ENCODE measurements at places on chromosomes 6 and 20.

GRCh38 chr6:19391926-19392325 is 445.2 kb upstream of the ID4 start:
- DNase-seq = no peak

DNA sequence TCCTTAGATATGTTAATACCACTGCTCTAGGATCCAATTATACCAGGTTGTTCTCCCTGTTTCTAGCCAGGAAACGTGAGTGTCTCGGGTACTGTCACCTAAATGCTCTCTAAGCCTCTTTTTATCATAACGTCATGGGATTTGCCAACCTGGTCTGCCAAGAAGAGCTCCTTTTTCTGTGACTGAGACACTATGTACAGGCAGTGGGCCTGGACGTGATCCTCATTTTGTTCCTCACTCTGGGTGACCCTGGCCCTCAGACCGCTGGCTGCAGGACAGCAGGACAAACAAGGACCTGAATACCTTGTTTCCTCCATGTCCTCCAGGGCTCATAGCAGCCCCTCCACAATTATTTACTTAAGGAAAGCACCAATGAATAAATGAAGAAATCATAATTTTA is 69.1 kb downstream of the CD164 start:
- no peak for DNase-seq

DNA sequence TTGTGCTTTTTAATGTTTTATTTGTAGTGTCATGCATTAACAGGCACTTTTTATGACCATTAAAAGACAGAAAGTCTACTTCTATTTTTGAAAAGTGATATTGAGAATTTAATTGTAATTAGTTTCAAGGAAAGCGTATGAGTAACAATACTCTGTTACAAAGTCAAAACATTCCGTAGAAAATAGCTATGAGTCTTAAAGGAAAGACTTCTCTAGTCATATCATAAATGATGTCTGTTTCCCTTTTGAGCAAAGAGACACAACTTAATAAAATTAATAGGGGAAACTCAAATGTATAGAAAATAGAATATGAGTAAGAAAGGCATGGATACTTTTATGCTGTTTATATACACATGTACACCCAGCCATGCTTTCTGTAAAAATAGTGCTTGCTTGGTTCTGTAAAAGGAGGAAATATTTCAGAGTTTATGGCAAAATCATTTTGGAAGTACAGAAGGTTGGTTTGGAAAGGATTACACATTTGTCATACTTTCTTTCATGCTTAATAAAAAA is 107.8 kb upstream of the AHI1 start:
- DNase-seq = no peak

- no peak for DNase-seq
These were observed 243.2 kb downstream of the ARID1B start for GRCh38 chr6:157020398-157020797.

- DNase-seq = no peak
These were observed 292.2 kb upstream of the RSPO3 start for GRCh38 chr6:126826166-126826714.

- no peak for DNase-seq
These were observed 171.7 kb downstream of the OTOR start for GRCh38 chr20:16919841-16920240.

DNA sequence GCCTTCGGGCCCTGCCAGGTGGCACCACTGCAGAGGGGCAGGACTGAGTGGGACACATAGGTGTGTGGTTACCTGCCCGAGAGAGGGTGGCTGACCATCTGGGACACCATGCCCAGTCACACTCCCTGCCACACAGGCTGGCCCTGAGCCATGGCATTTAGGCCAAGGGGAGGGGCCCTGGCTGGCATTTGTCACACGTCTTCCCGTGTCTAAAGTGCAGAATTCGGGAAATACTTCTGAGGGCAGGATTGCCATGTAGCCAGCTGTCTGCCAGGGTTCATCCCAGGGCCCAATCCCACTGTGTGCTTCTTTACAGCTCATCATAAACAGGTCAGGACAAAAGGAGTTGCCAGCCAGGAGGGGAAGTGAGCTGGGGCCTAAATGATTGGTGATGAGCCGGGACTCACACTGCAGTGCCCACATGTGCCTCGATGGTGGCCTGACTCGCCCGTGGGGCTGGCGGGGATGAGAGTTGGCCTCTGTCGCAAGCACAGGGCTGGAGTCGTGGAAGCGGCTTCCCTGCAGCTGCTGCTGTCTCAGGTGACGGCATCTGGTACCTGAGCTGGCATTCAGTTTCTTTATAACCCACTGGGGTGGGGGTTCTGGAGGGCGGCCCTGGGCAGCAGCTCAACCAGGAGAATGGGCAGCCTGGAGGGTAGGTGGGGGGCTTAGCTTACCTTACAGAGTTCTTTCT is 5.9 kb upstream of the UNC93A start:
- DNase-seq = no peak

GRCh38 chr6:28530777-28531176 is 5.1 kb downstream of the GPX5 start:
- DNase-seq = no peak

GRCh38 chr20:64224351-64225170 is 31.0 kb upstream of the PCMTD2 start:
- DNase-seq = no peak

DNA sequence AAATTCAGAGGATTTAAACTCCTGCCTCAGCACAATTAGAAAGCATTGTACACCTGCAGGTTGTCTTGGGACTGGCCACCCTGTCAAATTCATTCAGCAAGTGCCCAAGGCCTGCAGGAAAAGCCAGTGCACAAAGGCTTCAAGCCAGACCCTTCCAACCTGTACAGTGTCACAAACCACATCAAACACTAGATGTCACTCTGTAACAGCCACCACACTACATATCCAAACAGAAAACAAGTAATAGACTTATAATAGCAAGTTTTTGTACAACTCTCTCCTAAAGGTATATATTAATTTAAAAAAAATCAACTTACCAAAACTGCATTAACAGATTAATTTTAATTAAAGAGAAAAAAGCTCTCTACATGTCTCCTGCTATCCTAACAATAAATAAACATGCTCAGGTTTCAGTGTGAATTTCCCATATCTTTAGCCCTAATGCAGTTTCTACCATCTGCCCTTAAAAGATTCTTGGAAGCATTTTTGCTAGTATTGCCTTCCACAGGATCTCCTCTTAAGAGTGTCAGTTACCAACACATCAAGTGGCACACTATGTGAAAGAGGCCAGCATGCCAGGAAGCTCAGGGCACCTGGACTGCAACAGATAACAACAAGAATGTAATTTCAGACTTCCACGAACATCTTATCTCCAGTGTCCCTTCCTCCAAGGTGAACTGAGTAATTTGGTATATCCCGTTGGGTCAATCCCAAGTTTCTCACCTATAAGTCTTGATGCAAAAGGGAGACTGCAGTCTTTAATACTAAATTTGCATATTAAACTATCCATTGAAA is 47.5 kb downstream of the RALGAPA2 start:
- DNase-seq = no peak

GRCh38 chr20:17559338-17559737 is 10.5 kb upstream of the DSTN start:
- no peak for DNase-seq

GRCh38 chr6:30687659-30688431 is 1.4 kb upstream of the PPP1R18 start:
- DNase-seq = no peak

GRCh38 chr20:64160526-64161355 is 3.5 kb upstream of the MYT1 start:
- peak; percentile 66 for DNase-seq

- no peak for DNase-seq
These were observed 7.9 kb downstream of the MYLK2 start for GRCh38 chr20:31827059-31827458.

DNA sequence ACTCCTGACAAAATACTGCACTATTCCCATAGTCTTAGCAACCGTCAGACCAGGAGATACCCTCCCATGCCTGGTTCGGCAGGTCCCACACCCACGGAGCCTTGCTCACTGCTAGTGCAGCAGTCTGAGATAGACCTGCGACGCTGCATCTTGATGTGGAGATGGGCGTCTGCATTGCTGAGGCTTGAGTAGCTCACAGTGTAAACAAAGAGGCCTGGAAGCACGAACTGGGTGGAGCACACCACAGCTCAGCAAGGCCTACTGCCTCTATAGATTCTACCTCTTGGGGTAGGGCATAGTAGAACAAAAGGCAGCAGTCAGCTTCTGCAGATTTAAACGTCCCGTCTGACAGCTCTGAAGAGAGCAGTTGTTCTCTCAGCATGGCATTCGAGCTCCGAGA is 25.4 kb downstream of the TMEM244 start:
- no peak for DNase-seq

DNA sequence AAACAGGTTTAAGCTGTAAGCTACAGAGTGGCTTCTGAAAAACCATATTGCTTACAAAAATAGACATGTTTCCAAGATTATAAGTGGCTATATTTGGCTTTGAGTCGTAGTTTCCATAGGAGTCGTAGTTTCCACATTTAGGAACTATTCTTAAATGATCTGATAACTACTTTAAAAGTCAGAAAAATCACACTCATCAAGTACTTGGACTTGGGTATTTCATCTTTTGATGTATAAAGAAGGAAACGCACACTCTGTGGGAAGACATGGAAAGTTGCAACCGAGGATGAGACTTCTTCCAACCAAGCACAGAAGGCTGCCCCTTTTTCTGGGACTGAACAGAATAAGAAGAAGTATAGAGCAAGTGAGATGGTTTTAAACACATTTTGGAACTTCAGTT is 118.3 kb downstream of the KHDRBS2 start:
- DNase-seq = no peak

GRCh38 chr20:23335521-23335920 is 15.1 kb upstream of the NXT1 start:
- DNase-seq = no peak

DNA sequence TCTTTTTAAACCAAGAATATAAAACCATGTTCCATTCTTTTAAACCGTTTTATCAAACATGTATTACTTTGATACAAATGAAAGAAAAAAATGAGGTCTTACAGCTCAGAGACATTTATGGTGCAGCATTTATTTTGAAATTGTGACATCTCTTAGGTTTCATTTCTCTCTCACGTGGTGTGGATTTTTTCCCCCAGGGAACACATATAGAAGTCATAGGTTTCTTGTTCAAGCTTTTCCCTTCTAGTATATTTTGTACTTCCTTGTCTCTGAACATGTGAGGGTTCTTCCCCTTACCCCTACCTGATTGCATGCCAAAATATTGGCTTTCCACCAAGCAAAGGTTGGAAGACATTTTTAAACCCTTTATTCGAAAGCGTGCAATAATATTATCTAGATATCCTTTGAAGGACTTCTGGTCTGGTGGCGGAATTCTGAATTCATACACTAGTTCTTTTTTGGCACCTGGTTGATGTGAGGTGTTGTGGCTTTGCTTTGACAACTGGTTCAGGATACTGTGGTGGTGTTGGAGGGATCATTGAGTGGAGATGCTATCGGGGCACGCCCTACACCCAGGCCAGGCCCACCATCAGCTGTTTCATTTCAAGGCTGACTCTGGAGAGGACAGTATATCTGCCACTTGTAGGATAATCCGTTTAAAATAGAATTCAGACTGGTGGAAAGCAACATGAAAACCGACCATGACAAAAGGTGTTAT is 5.6 kb upstream of the FAM50B start:
- no peak for DNase-seq

DNA sequence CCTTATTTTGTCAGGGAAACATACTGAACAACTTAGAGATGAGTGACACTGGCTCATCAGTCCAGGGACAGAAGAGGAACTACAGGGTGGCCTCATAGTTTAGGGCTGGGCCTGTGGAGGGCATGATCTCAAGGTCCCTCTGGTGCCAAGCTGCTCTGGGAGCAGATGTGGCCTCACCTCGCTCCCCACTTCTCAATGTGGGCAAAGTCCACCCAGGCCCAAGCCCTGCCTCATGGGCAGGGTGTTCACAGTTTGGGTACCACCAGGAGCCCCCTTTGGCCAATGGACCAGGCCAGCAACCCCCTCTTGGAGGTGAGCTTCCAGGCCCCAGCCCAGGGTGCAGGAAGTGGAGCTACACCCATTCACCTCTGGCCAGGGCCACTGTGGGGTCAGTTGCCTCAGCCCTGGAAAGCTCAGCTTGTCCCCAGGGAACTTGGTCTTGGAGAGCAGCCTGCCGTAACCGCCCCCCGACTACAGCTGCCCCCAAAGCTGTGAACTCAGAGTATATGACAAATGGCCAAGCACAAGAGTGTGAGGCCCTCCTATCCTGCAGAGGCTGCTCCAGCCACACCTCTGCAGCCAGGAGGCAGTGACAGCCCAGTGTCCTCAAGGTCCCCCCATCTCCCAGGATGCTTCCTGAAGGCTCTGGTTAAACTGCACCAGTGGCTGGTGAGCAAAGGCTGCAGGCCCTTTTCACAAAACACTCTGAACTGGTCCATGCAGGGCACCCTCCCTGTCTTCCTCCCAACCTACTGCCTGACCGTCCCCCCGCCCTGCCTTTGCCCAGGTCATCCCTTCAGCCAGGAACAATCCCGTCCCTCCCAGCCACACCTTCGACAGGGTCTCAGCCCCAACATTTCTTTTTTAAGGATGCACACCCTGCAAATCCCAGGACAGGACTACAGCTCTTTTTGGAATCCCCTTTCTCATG is 3.6 kb downstream of the ADISSP start:
- DNase-seq = no peak

- DNase-seq = no peak
These were observed 792 bp downstream of the RSPH3 start for GRCh38 chr6:158999154-158999665.

DNA sequence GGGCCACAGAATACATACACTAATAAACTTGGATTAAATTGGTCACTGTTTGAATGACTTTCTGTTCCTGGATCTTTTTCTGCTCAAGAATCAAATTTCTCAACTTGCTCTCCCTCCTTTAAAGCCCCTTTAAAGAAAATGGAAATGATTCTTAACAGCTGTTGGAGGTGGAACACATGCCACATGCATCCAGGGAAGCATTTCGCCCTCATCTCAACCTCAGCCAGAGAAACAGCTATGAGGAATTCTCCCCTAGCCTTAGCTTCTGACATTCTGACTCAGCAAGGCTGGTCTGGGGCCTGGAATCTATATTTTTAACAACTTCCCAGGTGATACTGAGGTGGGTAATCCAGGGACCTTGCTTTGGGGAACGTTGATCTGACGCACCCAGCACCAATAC is 263.4 kb upstream of the ECI2 start:
- DNase-seq = no peak

DNA sequence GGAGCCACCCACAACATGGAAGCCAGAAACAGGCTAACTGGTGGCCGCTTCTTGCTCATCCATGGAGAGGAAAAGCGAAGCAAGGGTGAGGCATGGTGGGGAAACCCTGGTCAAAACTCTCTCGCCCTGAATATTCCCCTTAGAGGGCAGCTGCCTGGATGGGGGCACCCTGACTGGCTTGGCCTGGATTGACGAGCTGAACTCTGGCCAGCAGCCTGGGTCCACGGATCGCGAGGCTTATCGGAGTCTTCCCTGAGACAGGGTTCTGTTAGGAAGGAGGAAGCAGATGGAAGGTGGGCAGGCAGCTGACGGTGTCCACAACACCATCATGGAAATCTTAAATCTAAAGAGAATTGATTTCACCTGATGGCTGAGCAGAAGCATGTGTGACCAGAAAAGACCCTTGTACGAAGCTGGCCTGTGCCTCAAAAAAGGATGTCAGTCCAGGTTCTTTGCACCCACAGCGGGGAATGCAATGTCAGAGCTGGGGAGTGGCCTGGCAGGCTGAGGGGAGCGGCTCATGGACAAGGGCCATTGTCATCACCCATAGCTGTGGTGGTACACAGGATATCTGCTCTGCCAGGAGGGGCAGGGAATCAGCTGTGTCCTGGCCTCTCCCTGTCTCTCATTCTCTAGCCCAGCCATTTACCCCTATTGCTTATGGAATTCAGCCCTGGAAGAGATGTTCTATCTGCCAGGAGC is 109.4 kb upstream of the SNX9 start:
- no peak for DNase-seq

GRCh38 chr20:19851861-19852260 is 93.8 kb downstream of the RIN2 start:
- DNase-seq = no peak

Measured in D721Med (cell line).